ENCODE measurements at places on chromosomes 7 and 10.

DNA sequence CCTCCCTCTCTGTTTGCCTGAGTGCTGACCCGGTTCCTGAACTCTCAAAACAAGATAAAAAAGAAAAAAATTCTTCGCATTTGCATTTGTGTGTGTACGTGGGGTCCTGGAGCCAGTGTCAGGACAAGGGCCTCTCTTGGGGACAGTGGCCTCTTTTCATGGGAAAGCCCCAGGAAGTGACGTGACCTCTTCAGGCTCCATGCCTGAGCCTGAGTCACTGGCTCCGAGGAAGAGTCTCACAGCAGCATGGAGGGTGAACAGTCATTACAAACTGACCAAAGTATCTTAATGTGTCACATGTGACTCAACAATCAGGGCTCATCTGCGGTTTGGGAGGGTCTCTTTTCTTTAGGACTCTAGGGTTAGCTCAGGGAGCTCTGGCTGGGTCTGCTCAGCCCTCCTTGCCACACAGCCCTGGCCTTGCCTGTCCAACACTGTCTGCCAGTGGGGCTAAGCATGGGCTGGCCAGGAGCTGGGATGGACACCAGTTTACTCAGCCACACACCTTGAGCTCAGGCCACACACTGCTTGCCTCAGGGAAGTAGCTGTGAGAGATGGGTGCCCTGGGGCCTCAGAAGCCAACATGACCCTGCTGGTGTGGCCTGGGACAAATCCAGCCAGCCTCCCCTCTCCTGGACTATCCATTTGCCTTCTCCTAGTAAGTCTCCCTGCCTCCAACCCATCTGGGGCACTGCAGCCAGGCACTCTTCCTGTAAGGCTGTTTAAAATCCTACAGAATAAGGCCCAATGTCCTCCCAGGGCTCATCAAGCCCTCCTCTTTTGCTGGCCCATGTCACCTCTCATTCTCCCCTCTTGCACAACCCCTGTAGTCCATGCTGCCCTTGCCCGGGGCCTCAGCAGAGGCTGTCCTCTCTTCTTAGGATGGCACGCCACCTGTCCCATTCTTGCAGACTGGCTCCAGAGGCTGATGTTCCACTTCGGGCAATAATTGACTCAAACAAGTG is 10.5 kb downstream of the TMEM273 start:
- H3K4me1 ChIP-seq = peaks cover 47% of the 10 kb centered on the region
- H3K4me3 ChIP-seq = no peak overlapping the region
- H3K27me3 ChIP-seq = peaks cover 12% of the 10 kb centered on the region
- DNase-seq = peak; percentile 40
- peaks cover 8% of the 10 kb centered on the region for H3K36me3 ChIP-seq
- peak overlapping the region; percentile 84 for H3K27ac ChIP-seq

DNA sequence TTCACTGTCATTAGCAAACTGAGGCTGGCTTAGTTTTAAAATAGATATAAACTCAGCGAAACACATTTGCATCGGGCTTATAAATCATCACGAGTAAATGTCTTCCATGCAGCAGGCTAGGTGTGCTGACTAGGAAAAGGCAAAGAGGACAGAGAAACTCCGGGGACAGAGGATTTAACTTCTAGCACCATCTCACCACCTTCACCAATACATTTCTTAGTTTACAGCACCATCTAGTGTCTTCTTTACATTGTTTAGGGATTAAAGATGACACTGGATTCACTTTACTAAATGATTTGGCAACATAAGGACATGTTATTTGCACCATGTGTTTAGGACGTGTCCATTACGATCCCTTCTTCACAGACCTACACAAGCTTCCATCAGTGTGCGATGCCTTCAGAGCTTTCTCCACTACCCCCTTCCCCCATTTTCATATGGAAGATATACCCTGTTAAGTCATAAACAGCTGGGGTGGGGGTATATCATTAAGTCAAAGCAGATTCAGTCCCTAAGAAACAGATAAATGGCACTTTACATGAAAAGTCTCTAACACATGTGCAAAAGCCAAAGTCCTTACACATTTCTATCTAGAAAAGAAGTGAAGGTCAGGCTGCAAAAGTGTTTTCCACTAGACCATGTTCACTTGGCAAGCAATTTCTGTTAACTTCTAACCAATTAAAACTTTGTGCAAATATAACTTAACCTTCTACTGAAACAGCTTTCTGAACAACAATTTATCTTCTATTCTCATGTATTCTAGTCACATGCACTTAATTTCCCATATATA is 103.3 kb downstream of the GRB10 start:
- no peaks in the 10 kb centered on the region for H3K36me3 ChIP-seq
- DNase-seq = no peak
- H3K4me1 ChIP-seq = no peaks in the 10 kb centered on the region
- no peak overlapping the region for H3K4me3 ChIP-seq
- no peak overlapping the region for H3K27ac ChIP-seq

DNA sequence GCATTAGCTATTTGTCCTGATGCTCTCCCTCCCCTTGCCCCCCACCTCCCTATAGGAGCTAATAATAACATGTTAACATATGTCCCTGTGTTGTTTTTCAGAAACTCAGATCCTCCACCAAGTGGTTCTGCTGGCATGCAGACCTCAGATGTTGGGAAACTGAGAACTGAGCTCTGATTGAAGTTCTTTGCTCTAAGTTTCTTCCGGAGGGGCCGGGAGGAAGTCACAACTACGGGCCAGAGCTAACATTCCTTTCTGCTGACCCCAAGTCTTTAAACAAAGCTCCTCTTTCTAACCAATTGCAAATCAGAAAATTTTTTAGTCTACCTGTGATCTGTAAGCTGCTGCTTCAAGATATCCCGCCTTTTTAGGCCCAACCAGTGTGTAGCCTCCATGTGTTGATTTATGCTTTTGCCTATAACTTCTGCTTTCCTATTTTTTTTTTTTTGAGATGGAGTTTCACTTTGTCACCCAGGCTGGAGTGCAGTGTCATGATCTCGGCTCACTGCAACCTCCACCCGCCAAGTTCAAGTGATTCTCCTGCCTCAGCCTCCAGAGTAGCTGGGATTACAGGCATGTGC is 66.6 kb downstream of the LYZL1 start:
- no peaks in the 10 kb centered on the region for H3K36me3 ChIP-seq
- no peak overlapping the region for H3K27ac ChIP-seq
- no peak for DNase-seq
- H3K4me3 ChIP-seq = no peak overlapping the region
- H3K27me3 ChIP-seq = peaks cover 9% of the 10 kb centered on the region

GRCh38 chr10:108180878-108181277 is 1016.4 kb upstream of the SORCS1 start:
- no peaks in the 10 kb centered on the region for H3K36me3 ChIP-seq
- H3K4me3 ChIP-seq = no peak overlapping the region
- no peaks in the 10 kb centered on the region for H3K27me3 ChIP-seq
- no peaks in the 10 kb centered on the region for H3K4me1 ChIP-seq
- no peak for DNase-seq

DNA sequence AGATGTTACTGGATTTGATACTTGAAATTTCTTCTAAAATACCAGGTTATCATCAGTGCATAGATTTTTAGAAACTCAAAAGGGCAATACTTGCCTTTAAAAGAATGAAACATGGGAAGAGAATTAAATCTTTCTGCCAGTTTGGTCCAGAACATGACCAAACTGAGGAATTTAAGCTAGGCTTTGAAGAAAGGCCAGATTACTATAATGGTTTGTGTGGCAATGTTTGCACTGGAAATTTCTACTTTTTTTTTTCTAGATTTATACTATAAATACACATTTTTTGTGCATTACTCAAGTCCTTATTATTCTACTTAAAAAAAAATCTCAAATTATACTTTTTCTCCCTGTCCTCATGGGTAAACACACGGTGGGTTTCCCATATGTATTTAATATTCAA is 9.2 kb downstream of the MKX start:
- no peak overlapping the region for H3K4me3 ChIP-seq
- DNase-seq = no peak
- no peak overlapping the region for H3K27ac ChIP-seq

DNA sequence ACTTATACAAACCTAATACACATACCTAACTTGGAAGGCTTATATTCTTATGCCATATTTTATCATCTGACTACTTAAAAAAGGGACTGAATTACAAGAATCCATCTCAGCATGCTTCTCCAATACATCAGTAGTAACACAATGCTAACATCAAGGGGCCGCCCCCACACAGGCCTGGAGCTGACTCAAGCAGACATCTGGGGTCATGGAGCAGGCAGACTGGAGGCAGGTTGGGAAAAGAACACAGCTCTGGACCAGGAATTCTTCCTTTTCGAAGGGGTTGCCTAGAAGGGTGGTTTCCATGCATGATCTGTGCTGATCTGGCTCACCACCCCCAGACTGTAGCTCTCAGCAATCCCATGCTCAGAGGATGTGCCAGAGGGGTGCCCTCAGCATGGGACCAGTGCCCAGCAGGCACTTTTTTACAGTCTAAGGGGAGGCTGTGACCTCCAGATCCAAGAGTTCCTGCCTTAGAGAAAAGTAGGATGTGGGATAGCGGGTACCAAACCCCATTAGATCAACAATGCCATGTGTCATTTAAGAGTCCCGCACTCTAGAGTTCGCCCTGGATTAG is 26.1 kb upstream of the DUSP5 start:
- no peak for DNase-seq
- H3K4me1 ChIP-seq = no peaks in the 10 kb centered on the region
- H3K4me3 ChIP-seq = no peak overlapping the region
- peaks cover 18% of the 10 kb centered on the region for H3K27me3 ChIP-seq
- peaks cover 1% of the 10 kb centered on the region for H3K36me3 ChIP-seq

GRCh38 chr7:2123360-2123759 is 109.4 kb downstream of the MAD1L1 start:
- H3K27me3 ChIP-seq = no peaks in the 10 kb centered on the region
- no peak overlapping the region for H3K27ac ChIP-seq
- DNase-seq = no peak
- peaks cover 1% of the 10 kb centered on the region for H3K36me3 ChIP-seq

DNA sequence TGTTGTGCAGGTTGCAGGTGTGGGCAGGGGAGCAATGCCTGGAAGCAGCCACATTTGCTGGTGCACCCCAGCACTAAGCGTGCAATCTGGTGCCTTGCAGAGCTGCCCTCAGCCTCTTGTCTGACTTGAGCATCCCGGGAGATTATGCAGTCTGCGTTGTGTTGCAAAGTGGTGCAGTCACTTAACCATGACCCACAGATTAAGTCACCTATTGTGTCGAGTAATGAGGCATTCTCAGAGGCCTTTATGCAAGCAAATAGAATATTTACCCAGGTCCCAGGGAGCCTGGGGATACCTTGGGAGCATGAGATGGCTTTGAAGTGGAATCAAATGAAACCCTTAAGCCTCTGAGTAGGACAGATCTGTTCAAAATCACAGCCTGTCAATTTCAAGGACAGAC is 529.0 kb downstream of the TYW1 start:
- no peak for DNase-seq
- H3K36me3 ChIP-seq = no peaks in the 10 kb centered on the region
- H3K4me3 ChIP-seq = no peak overlapping the region
- H3K4me1 ChIP-seq = no peaks in the 10 kb centered on the region
- no peak overlapping the region for H3K27ac ChIP-seq

DNA sequence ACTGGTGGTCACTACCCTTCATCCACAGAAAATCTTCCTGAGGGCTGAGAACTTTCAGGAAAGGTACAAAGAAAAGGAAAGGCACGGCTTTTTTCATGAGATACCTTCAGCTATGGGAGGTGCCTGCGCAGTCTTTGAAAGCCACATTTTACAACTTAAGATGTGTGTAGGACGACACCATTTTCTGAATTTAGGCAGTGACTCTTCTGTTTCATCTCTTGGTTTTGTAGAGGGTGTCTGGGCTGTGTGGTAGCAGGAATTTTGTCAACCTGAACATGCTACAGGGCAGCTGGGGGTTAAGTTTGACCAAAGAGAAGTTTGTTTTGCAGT is 138.1 kb downstream of the NRP1 start:
- peaks cover 4% of the 10 kb centered on the region for H3K27me3 ChIP-seq
- H3K4me3 ChIP-seq = no peak overlapping the region
- DNase-seq = no peak
- peaks cover 2% of the 10 kb centered on the region for H3K4me1 ChIP-seq
- no peak overlapping the region for H3K27ac ChIP-seq

- no peaks in the 10 kb centered on the region for H3K36me3 ChIP-seq
- H3K27me3 ChIP-seq = peaks cover 62% of the 10 kb centered on the region
- H3K4me1 ChIP-seq = peaks cover 6% of the 10 kb centered on the region
- no peak within 1 kb of the TSS for H3K4me3 ChIP-seq
These were observed at the start of gene ADARB2 for GRCh38 chr10:1737222-1738061. TSS of gene ADARB2 (minus strand) at chr10:1737525.

- no peak overlapping the region for H3K27ac ChIP-seq
- H3K4me1 ChIP-seq = no peaks in the 10 kb centered on the region
- H3K4me3 ChIP-seq = no peak overlapping the region
- no peaks in the 10 kb centered on the region for H3K36me3 ChIP-seq
- no peaks in the 10 kb centered on the region for H3K27me3 ChIP-seq
These were observed 162.4 kb downstream of the AGMO start for GRCh38 chr7:15399441-15399840.

- no peak overlapping the region for H3K4me3 ChIP-seq
- H3K27me3 ChIP-seq = no peaks in the 10 kb centered on the region
- no peak overlapping the region for H3K27ac ChIP-seq
- no peaks in the 10 kb centered on the region for H3K4me1 ChIP-seq
These were observed 142.4 kb downstream of the CHCHD3 start for GRCh38 chr7:132939495-132939894.

DNA sequence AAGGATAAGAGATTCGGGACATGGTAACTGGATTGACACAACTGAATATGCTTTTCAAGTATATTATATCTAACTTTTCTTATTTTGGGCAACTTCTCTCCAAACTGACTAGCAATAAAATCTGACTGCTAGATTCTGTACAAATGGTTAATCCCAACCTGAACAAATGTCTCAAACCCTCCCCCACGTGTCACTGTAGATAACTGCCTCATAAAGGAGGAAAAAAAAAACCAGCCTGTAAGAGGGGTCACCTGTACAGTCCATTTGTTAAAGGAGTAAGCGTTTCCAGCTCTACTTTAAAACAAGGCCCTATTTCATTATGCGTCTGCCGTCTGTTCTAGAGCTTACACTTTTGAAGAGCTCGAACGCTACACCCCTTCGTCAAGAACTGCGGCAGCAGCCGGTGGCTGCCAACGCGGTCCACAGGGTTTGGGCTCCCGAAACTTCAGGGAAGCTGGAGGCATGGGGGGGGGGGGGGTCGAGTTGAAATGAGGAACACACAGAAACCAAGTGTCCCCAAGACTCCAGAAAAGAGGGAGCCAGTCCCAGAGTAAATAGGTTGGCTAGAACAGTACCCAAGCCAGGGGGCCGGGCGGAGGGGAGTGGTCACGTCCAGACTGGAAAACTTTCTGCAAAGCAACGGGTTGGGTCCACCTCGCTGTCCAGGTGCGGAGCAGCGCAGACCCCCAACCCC is 492 bp downstream of the COG5 start:
- H3K27ac ChIP-seq = peak overlapping the region; percentile 96
- H3K36me3 ChIP-seq = peaks cover 12% of the 10 kb centered on the region
- no peaks in the 10 kb centered on the region for H3K27me3 ChIP-seq
- DNase-seq = no peak
- peaks cover 57% of the 10 kb centered on the region for H3K4me1 ChIP-seq
